ENCODE measurements at places on chromosomes 11 and 22. TPM values are rescaled to one million over a fixed set of nuclear protein-coding genes. Genes with fewer than 3 reads are reported as not detected.

Gene VWCE
- total RNA-seq = under 0.01 TPM

Gene ZFP91
- total RNA-seq = 64.2 TPM

Gene PRDM11
- total RNA-seq = 2.9 TPM

Gene OR6T1
- not detected for total RNA-seq

Gene PDE3B
- not detected for total RNA-seq

Gene LRRN4CL
- 6.2 TPM for total RNA-seq

Gene MIOX
- total RNA-seq = 0.12 TPM

Gene LRRC56
- total RNA-seq = 0.29 TPM

Gene MAJIN
- total RNA-seq = not detected

Gene FGF3
- not detected for total RNA-seq

Gene GAB4
- not detected for total RNA-seq

Gene MOGAT2
- not detected for total RNA-seq

GRCh38 chr11:17807034-17807433 lies 72.5 kb downstream of the KCNC1 start:
- DNase-seq = no peak

DNA sequence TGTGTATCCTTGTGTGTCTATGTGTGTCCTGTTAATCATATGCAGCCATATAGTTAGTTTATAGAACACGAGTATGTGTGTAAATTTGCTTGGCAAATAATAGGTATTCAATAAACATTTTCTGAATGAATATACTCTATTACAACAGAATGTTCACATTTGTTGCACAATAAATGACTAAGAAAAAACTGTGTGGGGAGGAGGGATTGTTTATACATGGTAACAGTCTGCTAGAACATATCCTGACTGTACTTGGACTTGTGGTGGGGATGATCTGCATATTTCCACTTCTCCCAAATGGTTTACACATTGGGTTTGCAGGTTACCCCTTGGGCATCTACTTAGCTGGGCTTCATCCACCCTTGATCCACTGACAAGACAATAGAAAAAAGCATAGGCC lies 194.6 kb downstream of the INSC start:
- DNase-seq = no peak

DNA sequence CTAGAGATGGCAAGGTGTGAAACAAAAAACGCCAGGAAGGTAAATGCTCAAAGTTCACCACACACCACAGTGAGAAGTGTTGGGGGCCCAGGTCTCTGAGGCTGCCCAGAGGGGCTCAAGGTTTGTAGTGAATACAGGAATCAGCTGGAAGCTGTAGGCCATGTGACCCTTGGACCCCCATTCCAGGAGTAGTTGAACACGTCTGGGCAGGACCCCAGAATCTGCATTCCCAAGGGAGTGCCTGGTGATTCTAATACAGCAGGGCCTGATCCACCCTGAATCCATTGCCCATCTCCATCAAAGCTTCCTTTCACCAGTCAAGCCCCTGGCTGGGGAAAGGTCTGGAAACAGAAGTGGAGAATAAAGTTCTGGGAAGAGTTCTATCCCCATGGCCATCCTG lies 70.8 kb upstream of the B3GAT1 start:
- DNase-seq = no peak

- DNase-seq = peak; percentile 30
These were observed 1350.5 kb downstream of the TBC1D22A start for GRCh38 chr22:48112687-48113521.

DNA sequence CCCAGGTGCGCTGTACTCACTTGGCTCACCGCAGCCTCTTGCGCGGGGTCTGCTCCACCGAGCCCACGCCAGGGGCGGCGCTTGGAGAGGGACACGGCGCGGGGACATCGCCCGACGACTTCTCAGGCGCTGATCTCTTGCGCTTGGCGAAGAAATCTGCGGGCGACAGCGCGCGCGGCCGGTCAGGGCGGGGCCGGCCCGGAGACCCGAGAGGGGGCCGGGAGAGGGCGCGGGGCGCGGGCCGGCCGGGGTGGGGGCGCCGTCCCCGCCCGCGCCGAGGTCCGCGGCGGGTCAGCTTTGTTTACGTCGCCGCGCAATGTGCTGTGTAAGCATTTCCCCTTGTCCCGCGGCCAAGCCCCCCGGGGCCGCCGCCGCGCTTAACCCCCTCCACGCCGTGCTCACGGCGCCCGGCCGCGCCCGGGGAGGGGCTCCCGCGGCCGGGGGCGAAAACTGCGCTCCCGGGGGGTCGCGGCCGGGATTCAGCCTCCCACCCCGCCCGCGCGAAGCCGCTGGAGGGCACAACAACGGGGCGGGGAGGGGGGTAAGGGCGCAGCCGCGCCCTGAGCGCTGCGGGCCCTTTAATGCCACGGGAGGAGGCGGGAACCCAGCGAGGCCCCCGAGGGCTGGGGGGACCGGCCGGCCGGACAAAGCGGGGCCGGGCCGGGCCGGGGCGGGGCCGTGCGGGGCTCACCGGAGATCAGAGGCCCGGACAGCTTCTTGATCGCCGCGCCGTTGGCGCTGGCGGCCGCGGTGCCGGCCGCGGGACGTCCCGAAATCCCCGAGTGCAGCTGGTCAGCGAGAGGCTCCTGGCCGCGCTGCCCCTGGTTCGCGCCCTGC lies 1.4 kb downstream of the CDKN1C start:
- DNase-seq = no peak

- no peak for DNase-seq
These were observed 102.9 kb downstream of the MORC2 start for GRCh38 chr22:30865656-30866055.

- no peak for DNase-seq
These were observed 38.1 kb upstream of the POU2AF1 start for GRCh38 chr11:111417011-111417765.

- DNase-seq = no peak
These were observed 48.5 kb upstream of the DDI1 start for GRCh38 chr11:103987629-103988594.

DNA sequence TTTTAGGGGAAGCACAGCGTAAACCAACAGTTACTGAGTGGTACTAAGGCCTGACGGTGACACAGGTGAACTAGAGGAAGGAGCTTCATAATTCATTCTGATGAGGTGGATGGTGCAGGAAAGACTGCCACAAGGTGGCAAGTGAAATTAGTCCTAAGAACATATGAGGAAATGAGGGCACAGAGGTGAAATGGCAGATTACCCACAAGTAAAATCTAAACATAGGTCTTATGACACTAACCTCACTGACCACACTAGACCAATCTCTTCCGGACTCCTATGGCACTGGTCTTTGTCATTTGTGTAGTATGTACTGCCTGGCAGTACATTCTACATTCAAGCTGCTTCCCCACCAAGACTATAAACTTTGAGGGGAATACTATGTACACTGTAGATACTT lies 20.2 kb downstream of the GAB2 start:
- no peak for DNase-seq

GRCh38 chr11:68828155-68828931 lies 13.4 kb downstream of the CPT1A start:
- DNase-seq = no peak

- DNase-seq = no peak
These were observed 38.3 kb upstream of the ACER3 start for GRCh38 chr11:76822406-76822805.

- DNase-seq = peak; percentile 61
These were observed 4.3 kb upstream of the THY1 start for GRCh38 chr11:119427279-119427678.

- DNase-seq = no peak
These were observed 27.9 kb downstream of the INCENP start for GRCh38 chr11:62151737-62152102.

GRCh38 chr22:46481386-46481785 lies 56.0 kb downstream of the CELSR1 start:
- no peak for DNase-seq

DNA sequence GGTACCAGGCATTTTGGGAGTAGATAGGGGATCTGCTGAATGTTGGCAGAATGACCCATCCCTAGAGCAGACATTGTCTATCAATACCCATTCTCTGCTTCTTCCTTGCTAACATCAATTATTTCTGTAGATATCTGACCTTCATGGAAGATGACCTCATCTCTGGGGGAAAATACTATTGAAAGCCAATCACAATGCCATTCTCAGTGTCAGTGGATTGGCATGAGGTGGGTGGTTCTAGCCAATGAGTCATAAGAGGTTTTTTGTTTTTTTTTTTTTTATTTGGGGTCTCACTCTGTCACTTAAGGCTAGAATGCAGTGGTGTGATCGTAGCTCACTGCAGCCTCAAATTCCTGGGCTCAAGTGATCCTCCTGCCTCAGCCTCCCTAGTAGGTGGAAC lies 42.5 kb downstream of the SNX19 start:
- DNase-seq = peak; percentile 53

DNA sequence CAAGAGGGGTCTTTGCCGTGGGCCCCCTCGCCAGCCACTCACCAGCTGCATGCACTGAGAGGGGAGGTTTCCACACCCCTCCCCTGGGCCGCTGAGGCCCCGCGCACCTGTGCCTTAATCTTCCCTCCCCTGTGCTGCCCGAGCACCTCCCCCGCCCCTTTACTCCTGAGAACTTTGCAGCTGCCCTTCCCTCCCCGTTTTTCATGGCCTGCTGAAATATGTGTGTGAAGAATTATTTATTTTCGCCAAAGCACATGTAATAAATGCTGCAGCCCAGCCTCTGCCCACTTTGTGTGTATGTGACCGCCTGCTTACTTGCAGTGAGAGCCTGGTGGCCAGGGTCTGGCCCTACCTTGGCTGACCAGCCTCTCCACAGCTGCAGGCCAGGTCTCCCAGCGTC lies 2.8 kb upstream of the CRACR2B start:
- DNase-seq = no peak

DNA sequence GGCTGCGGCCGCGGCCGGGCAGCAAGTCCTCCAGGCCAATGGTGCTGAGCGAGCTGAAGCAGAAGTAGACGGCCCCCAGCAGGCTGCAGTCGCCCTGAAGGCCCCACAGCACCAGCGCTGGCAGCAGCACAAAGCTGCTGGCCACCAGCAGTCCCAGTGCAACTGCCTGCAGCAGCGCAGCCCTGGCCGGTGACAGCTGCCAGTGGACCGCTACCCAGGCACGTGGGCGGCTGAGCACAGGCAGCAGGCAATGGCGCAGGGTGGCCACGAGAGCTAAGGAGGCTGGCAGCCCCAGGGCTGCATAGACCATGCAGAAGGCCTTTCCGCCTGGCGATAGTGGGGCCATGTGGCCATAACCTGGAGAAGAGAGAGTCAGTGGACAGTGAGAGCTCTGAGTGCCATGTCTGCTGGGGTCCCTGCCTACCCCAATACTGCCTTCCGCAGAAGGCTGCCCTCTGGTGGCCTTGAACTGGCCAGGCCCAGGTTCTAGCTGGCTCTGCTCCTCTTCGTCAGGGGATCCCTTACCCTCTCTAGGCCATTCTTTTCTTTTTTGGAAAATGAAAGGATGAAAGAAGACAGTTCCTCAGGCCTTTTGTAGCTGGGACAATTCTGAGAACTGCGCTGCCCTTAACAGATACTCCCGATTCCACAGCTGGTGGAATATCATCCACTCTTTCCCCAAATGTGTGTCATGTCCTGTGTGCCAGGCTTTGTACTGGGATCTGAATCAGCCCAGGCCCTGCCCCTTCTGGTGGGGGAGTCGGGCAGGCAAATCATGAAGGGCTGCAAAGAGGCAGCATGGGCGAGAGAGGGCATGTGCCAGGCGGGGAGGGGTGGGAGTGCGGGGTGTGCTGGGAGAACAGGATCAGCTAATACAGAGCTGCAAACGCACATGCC lies 1.8 kb downstream of the KCNK7 start:
- no peak for DNase-seq

DNA sequence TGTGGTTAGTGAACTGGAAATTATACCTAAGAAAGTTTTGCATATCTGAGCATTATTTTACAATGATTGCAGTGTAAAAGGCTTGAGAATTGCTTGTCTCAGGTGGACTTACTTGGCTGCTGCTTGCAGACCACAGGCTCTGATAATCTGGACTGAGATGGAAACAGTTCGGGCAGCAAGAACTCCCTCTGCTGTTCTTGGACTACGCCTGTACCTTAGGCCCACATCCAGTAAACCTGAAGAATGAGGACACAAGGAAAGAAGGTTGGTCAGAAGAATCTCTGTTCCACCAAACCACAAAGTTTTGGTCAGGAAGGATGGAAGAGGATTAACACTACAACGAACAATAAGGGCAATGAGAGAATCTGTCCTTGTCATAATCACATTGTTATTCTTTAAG lies 80.1 kb downstream of the C2CD3 start:
- peak; percentile 7 for DNase-seq

DNA sequence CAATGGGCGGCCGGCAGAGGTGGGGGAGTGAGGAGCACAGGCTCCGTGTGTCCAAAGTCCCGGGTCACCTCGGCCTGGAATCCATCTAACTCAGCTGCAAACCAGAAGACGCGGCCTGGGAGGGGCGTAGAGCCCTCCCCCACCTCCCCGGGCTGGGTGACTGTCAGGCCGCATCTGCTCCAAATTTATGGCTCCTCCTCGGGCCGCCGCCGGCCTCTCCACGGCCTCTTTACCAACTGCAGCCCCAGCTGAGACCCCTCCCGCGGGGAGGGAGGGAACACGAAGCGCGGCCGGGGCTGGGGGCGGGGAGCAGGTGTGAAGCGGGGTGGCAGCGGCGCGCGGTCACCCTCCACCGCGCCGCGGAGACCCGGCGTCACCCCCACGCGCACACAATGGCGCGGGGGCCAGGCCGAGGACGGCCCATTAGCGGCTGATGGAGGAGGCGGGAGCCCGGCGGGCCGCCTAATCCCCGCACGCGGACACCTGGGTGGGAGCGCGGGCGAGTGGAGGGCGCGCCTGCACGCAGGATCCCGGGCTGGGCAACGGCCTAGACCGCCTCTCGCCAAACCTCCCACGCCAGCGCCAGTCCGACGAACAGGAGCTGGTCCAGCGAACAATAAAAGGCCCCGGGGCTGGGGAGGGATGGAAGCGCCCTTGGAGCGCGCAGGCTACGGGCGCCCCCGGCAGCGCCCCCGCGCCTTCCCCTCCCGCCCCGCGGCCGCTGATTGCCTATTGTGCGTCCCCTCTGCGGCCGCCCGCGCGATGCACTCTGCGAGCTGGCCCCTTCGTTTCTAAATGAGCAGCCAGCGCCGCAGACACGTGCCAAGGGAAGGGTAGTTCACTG lies 25.9 kb upstream of the ROBO3 start:
- DNase-seq = no peak

GRCh38 chr22:31800065-31800464 lies 46.2 kb downstream of the DEPDC5 start:
- peak; percentile 21 for DNase-seq

DNA sequence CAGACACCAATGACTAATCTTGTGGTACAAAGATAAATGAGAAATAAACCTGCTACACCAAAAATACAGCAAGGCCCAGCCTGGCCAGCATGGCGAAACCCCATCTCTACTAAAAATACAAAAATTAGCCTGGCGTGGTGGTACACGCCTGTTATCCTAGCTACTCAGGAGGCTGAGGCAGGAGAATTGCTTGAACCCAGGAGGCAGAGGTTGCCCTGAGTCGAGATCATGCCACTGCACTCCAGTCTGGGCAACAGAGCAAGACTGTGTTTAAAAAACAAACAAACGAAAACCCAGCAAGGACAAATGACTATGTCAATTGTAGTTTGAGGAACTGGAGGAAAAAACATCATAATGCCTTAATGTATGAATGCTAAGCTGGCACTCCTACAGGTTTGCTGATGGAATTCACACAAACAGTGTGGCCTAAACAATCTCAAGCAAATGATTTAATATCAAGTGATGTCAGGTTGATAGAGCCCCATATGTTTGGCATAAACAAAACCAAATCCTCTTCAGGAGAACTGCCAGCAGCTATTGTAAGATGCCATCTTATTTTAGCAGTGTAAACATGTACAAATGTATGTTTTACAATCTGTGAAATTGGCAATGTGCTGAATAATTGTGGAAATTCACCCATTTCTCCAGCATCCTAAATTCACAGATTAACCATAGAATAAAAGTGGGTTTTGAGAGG lies 20.0 kb downstream of the MMP7 start:
- no peak for DNase-seq

- DNase-seq = no peak
These were observed 5.5 kb downstream of the PRDX5 start for GRCh38 chr11:64323373-64323772.

Measured in RPMI7951 (cell line).